ENCODE measurements at places on chromosomes 3 and 15.

DNA sequence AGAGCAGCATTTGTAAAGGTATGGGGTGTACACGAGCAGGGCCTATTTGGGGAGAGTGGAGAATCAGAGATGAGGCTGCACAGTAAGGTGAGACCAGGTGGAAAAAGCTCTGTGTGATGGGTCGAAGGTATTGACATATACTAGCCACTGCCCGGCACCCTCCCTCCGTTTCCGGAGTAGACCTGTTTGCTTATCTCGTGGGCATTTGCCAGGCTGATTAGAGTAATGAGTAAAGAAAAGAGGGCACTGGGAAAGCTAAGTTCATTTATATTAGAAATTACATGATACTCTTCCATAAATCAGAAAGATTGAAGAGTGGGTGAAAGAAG lies 46.2 kb upstream of the ATG7 start:
- DNase-seq: no peak

DNA sequence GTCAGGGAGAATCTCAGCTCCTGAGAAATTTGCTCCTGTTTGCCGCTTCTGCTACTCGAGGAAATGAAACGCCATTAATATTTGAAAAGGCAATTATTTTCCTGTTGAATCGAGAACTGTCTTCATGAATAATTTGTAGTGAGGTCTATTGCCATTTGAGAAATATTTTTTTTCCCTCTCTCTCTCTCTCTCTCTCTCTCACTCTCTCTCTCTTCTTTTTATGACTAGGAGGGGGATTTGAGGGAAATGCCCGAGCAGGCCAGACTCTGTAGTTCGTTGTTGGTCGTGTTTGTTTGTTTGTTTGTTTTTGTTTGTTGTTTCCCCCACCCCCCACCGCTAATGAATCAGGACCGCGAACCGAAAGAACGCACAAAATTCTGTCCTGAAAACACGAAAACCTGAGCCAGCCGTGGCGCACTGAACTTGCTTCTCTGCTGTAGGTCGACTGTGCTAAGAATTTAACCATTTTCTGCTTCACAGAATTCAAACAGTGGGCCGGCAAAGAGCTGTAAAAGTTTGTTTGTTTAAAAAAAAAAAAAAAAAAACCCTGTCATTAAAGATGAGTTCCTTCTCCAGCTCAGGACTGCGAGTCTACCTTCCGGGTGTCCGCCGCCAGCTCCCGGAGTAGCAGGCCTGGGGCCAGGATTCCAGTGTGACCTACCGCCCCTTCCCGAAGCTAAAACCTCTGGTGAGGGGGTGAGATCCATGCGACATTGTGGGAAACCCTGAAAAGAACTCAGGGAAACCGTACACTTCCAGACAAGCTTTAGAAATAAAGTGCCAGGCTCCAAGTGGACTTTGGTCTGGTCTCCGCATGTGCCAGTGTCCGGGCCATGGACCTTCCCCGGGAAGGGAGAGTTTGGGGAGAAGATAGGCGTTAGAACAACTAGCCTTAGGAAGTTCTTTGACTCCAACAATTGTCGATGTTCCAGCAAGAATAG lies 12.1 kb downstream of the ZIC4 start:
- no peak for DNase-seq

DNA sequence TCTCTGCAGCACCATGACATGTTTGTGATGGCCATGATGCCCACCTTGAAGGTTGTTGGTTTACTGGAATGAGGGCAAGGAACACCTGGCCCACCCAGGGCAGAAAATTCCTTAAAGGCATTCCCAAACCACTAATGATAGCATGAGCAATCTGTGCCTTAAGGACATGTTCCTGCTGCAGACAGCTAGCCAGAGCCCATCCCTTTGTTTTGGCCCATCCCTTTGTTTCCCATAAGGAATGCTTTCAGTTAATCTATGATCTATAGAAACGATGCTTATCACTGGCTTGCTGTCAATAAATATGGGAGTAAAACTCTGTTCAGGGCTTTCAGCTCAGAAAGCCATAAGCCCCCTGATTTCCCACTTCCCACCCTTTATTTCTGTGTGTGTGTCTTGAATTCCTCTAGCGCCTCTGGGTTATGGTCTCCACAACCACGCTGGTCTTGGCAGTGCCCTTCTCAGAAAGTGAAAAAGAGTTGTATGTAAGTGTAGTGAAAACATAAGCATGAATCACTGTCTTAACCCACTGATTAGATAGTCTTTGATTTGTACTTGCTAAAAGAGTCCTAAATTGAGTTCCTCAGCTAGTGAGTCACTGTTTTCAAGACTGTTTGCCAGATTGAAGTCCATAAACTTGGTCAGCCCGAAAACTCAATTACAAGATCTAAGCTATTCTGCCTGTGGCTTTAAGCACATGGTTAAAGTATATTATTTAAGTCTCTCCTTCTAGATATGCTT lies 19.0 kb upstream of the CCR2 start:
- no peak for DNase-seq

DNA sequence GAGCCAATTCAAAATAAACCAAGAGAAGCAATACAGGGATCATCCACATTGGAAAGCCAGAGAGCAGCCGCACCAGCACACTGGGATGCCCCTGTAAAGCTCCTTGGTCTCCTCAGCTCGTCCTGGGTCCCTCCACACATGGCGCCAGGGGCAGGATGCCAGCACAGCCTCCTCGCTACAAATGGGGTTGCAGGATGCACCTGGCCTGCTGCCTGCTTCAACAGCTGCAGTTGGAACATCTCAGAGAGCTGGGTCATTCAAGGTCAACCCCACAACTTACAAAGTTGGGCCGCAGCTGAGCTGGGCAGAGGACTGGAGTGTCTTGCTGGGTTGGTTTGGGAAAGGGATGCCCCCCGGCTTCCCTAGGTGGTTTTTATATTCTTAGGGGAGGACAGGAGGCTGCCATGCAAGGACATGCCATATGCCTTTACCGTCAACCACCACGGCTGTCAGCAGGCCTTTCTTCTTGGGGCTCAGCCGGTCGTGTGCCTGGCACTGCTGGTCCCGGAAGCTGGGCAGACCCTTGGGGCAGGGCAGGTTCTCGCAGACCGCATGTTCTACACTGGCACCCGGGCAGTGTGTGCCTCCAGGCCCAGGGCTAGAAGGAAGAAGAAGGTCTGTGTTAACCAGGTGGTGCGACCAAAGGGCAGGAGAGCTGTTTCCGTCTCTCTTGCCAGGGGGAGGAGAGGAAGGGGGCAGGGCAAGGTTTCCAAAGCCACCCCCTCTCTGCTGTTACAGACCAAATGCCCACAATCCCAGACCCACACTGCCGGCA lies 225.2 kb downstream of the ADAMTS17 start:
- DNase-seq: no peak

GRCh38 chr15:29064290-29064689 lies 178.5 kb downstream of the APBA2 start:
- no peak for DNase-seq

All from NCI-H2227 treated with DMSO at 0.1 percent for 48 hours (cell line).